ENCODE measurements at places on chromosomes 4 and X. TPM values are rescaled to one million over a fixed set of nuclear protein-coding genes. Genes with fewer than 3 reads are reported as not detected.

DNA sequence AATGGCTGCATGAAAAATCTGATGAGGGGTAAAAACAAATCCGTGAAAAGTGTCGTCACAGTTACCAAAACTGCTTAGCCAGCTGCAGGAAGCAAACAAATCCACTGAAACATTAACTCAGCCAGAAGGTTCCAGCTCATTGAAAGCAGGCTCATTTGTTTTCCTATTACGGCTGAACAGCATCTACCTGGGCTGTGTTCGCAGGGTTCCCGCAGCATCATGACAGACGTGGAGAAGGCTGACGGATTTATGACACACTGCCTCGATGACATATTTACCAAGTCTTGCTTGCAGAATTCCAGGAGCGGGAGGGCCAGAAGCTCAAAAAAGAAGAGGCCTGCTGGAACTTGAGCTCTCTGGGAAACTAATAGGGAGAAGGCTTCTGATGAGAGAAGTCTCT lies 781.1 kb downstream of the RAB28 start:
- DNase-seq = no peak
- no peaks in the 10 kb centered on the region for H3K27me3 ChIP-seq
- H3K27ac ChIP-seq = no peak overlapping the region
- H3K36me3 ChIP-seq = no peaks in the 10 kb centered on the region
- no peak overlapping the region for H3K4me3 ChIP-seq

GRCh38 chrX:123408821-123409737 lies 225.0 kb downstream of the GRIA3 start:
- H3K27ac ChIP-seq = no peak overlapping the region
- H3K4me3 ChIP-seq = no peak overlapping the region
- no peak for DNase-seq

DNA sequence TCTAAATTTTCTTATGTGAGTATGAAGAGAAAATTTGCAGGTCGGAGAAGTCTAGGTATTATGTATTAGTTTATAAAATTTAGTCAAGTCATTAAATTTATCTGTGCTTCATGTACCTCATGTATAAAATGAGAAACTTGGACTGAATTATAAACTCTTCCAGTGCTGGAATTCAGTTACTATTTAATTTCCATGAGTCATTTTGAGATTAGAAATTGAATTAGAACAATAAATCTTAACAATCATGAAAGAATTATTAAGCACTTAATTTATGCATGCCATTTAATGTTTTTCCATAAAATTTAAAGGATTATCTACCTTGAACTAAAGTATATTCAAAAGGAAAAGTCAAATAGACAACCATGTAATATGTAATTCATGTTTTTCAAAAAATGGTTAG lies 195.8 kb downstream of the MAD2L1 start:
- no peaks in the 10 kb centered on the region for H3K36me3 ChIP-seq
- no peaks in the 10 kb centered on the region for H3K27me3 ChIP-seq
- H3K27ac ChIP-seq = no peak overlapping the region
- H3K4me1 ChIP-seq = no peaks in the 10 kb centered on the region
- no peak for DNase-seq

GRCh38 chrX:124250835-124251437 lies 81.5 kb upstream of the TEX13D start:
- no peak for DNase-seq
- no peaks in the 10 kb centered on the region for H3K4me1 ChIP-seq
- H3K36me3 ChIP-seq = no peaks in the 10 kb centered on the region
- H3K27me3 ChIP-seq = no peaks in the 10 kb centered on the region
- no peak overlapping the region for H3K4me3 ChIP-seq
- H3K27ac ChIP-seq = no peak overlapping the region

- H3K4me3 ChIP-seq = no peak overlapping the region
- H3K36me3 ChIP-seq = no peaks in the 10 kb centered on the region
- H3K27ac ChIP-seq = no peak overlapping the region
- DNase-seq = no peak
- H3K4me1 ChIP-seq = no peaks in the 10 kb centered on the region
These were observed 72.3 kb downstream of the SLIT2 start for GRCh38 chr4:20323991-20324390.

- H3K36me3 ChIP-seq = no peaks in the 10 kb centered on the region
- H3K4me3 ChIP-seq = no peak overlapping the region
- H3K4me1 ChIP-seq = peaks cover 1% of the 10 kb centered on the region
These were observed 329.4 kb downstream of the PDGFC start for GRCh38 chr4:156642161-156642560.

The RAB41 gene
- polyA plus RNA-seq = not detected

GRCh38 chr4:40206426-40206825 lies 9.6 kb downstream of the RHOH start:
- DNase-seq = no peak
- no peaks in the 10 kb centered on the region for H3K36me3 ChIP-seq
- no peaks in the 10 kb centered on the region for H3K4me1 ChIP-seq
- H3K27ac ChIP-seq = no peak overlapping the region
- no peaks in the 10 kb centered on the region for H3K27me3 ChIP-seq
- H3K4me3 ChIP-seq = no peak overlapping the region

DNA sequence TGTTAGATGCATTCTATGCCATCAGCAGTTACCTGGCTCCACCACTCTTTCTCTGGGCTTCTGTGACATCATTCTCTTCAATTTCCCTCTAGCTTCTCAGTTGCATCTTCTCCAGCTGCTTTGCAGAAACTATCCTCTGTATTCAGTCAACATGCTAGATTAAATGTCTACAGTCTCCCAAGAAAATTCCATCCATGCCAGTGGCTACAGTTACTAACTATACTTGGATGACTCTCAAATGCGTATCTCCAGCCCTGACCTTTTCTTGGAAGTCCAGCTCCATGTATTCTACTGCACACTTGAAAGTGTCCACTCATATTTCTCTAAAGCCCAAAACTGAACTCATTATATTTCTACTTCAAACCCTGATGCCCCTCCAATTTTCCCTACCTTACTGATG lies 232.3 kb upstream of the TENM3 start:
- no peak for DNase-seq
- no peak overlapping the region for H3K4me3 ChIP-seq
- no peaks in the 10 kb centered on the region for H3K4me1 ChIP-seq
- no peaks in the 10 kb centered on the region for H3K36me3 ChIP-seq

- no peak overlapping the region for H3K27ac ChIP-seq
- H3K27me3 ChIP-seq = no peaks in the 10 kb centered on the region
- H3K4me3 ChIP-seq = no peak overlapping the region
- no peak for DNase-seq
These were observed 103.8 kb downstream of the RTL5 start for GRCh38 chrX:72027914-72028307.

GRCh38 chr4:141642711-141643110 lies 6.3 kb downstream of the IL15 start:
- H3K36me3 ChIP-seq = no peaks in the 10 kb centered on the region
- H3K27me3 ChIP-seq = no peaks in the 10 kb centered on the region
- H3K4me3 ChIP-seq = no peak overlapping the region
- H3K27ac ChIP-seq = no peak overlapping the region
- H3K4me1 ChIP-seq = no peaks in the 10 kb centered on the region

GRCh38 chrX:1108501-1109445 lies 103.7 kb downstream of the CRLF2 start:
- H3K27ac ChIP-seq = no peak overlapping the region
- H3K27me3 ChIP-seq = no peaks in the 10 kb centered on the region
- no peaks in the 10 kb centered on the region for H3K4me1 ChIP-seq
- H3K36me3 ChIP-seq = no peaks in the 10 kb centered on the region

DNA sequence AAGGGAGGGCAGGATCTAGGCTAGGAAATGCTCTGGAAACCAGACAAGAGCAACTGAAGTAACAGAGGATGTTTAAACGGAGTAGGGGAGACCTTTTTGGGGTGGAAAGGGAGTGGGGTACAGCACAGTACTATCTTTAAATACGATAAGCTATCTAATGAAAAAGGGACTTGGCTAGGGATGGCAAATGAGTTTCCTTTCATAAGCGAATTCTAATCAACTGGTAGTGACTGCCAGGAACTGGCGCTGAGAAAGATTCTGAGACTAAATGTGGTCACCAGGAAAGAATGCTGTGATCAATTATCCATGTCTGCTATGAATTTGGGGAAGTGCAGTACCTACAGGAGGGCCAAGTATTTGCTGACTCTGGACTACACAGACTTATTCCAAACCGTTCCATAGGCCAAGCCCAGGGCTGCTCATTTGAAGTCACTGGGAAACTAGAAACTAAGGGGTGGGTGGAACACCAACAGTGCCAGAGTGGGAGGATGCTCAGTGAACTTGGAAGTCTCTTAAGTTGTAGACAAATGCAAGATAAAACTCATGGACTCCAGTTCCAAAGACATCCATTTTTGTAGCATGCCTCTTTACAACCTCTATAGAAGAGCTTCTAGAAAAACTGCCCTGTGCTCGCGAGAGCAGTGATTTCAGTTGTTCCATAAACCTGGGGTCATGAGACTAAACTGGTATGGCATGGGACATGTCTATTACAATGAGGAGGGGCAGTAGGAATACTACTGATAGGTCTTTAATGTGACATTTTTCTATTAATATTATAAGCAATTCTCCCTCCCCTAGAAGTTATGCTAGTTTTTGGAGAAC lies 2.0 kb downstream of the TRAPPC2 start:
- H3K36me3 ChIP-seq = no peaks in the 10 kb centered on the region
- H3K27me3 ChIP-seq = no peaks in the 10 kb centered on the region
- no peak for DNase-seq
- peaks cover 1% of the 10 kb centered on the region for H3K4me1 ChIP-seq
- no peak overlapping the region for H3K4me3 ChIP-seq

The INTS6L gene
- polyA plus RNA-seq = 13.5 TPM

DNA sequence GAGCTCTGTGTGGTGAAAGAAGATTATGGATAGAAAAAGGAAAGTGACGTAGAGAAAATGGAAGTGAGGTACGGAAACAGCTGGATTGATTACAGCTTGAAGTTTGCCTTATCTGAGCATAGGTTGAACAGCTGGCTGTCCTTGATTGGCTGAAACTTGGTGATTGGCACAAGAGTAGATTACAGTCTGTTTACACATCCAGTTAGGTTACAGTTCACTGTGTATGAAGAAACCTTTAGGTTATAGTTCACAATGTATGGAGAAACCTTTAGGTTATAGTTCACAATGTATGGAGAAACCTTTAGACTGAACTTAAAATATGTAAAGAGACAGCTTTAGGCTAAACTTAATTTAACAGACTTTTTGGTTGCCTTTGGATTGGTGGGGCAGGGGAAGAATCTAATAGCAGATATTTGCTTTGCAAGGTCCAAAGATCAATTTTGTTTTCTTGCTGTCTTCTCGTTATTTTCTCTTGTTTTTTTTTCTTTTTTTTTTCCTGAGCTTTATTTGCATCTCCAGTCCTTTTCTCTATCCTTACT lies 15.6 kb upstream of the ART3 start:
- H3K4me1 ChIP-seq = no peaks in the 10 kb centered on the region
- no peak for DNase-seq
- H3K36me3 ChIP-seq = no peaks in the 10 kb centered on the region
- H3K27ac ChIP-seq = no peak overlapping the region
- no peak overlapping the region for H3K4me3 ChIP-seq
- H3K27me3 ChIP-seq = no peaks in the 10 kb centered on the region

- H3K27me3 ChIP-seq = no peaks in the 10 kb centered on the region
- H3K4me3 ChIP-seq = no peak overlapping the region
- DNase-seq = no peak
- no peaks in the 10 kb centered on the region for H3K36me3 ChIP-seq
- H3K4me1 ChIP-seq = no peaks in the 10 kb centered on the region
These were observed 1.4 kb upstream of the POLA1 start for GRCh38 chrX:24692305-24692704.

- H3K27me3 ChIP-seq = no peaks in the 10 kb centered on the region
- no peak overlapping the region for H3K4me3 ChIP-seq
- DNase-seq = no peak
These were observed 23.9 kb downstream of the MANBA start for GRCh38 chr4:102736636-102737549.

The NUP62CL gene
- 0.53 TPM for polyA plus RNA-seq

The PRDM5 gene
- polyA plus RNA-seq = 9.0 TPM

- no peaks in the 10 kb centered on the region for H3K27me3 ChIP-seq
- H3K36me3 ChIP-seq = no peaks in the 10 kb centered on the region
- H3K4me3 ChIP-seq = no peak overlapping the region
- peaks cover 2% of the 10 kb centered on the region for H3K4me1 ChIP-seq
- no peak overlapping the region for H3K27ac ChIP-seq
These were observed 30.1 kb upstream of the SCOC start for GRCh38 chr4:140343303-140343702.

GRCh38 chr4:39043058-39043860 lies 11.1 kb upstream of the TMEM156 start:
- peaks cover 5% of the 10 kb centered on the region for H3K4me1 ChIP-seq
- no peaks in the 10 kb centered on the region for H3K27me3 ChIP-seq
- peak overlapping the region; percentile 93 for H3K27ac ChIP-seq

The ZDHHC15 gene
- polyA plus RNA-seq = 2.0 TPM

- no peaks in the 10 kb centered on the region for H3K27me3 ChIP-seq
- H3K36me3 ChIP-seq = no peaks in the 10 kb centered on the region
- peaks cover 12% of the 10 kb centered on the region for H3K4me1 ChIP-seq
- H3K27ac ChIP-seq = no peak overlapping the region
- H3K4me3 ChIP-seq = no peak overlapping the region
These were observed 191.8 kb downstream of the MAML3 start for GRCh38 chr4:139962130-139962684.

The RENBP gene
- 2.8 TPM for polyA plus RNA-seq

All from ovary (tissue), 10 donors.